DMS79 (cell line): ENCODE measurements at places on chromosomes 13 and 19.

DNA sequence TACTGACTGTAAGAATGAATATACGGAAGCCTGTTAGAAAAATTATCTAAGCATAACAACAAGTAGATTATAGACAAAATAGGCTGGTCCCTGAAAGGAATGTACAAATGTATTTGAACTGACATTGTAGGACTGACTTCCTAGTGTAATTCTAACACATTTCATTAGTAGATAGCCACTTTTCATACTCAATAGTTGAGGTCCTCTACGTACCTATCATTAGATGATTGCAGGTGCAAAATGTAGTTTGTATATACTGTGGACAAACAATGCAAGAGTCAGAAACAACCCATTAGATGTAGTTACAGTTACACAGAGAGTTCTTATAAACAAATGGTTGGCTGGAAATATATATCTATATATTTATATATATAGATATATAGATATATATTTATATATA, 402.3 kb upstream of the SLITRK6 start:
- no peak for DNase-seq

- DNase-seq = no peak
Observed at GRCh38 chr19:35975608-35976214, 19.3 kb upstream of the SDHAF1 start.

- DNase-seq = no peak
Observed at GRCh38 chr13:112521073-112521685, 66.8 kb downstream of the TUBGCP3 start.

- DNase-seq = no peak
Observed at GRCh38 chr13:31631746-31632145, 107.6 kb upstream of the RXFP2 start.
